Stimulated activated CD4-positive, alpha-beta T cell treated with anti-CD3 and anti-CD28 coated beads, Interleukin-15, amount 100 ng/mL, for 1 hour (primary cell): ENCODE measurements at places on chromosomes 2 and 18.

GRCh38 chr2:235852526-235852920, 315.7 kb downstream of the GBX2 start:
- DNase-seq = no peak

GRCh38 chr2:233025706-233026105, 6.8 kb upstream of the NEU2 start:
- no peak for DNase-seq

- no peak for DNase-seq
Observed at GRCh38 chr2:149442346-149442745, 112.0 kb downstream of the LYPD6 start.

DNA sequence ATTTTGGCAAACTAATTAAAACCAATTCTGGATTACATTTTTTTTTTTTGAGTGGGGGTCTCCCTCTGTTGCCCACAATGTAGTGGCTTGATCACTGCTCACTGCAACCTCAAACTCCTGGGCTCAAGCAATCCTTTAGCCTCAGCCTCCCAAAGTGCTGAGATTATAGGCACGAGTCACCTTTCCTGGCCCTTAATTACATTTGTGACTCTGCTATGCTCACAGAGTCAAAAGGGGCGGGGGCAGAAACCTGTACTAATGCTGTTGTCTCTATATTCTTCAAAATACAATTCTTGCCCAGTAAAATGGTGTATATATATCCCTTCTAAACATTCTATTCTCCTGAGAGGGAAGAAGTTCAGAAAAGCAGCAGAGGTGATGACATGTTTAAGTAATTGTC, 23.2 kb downstream of the PRKD3 start:
- no peak for DNase-seq

DNA sequence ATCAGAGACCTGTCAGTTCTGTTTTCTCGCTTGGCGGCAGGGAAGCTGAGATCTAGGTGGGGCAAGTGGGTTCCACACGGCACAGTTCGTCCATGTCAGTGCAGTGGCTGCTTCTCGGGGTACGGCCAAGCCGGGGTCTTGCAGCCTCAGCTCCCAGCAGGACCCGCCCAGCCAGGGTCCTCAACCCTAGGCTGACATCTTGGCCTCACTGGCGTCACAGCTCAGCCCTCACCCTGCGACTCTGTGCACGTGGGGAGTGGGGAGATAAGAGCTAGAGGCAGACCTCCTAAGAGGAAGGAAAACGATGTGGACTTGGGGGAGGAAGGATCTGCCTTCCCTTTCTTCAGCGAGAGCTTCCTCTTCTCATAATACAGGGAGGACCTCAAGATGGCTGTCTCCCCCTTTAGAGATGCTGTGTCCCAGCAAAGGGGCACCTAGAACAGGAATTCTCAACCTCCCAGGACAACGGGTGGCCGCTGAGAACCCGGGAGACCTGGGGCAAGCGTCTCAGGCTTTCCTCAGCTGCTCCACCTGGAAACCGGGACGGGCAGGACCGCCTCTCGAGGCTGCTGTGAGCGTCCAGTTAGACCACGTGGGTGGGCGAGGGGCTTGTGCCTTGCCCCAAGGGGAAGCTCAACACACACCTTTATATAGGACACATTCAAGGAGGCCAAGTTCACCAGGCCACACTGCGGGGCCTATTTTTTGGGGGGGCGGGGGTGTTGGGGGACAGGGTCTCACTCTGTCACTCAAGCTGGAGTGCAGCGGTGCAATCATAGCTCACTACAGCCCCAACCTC, 23.5 kb upstream of the KLF11 start:
- DNase-seq = no peak

DNA sequence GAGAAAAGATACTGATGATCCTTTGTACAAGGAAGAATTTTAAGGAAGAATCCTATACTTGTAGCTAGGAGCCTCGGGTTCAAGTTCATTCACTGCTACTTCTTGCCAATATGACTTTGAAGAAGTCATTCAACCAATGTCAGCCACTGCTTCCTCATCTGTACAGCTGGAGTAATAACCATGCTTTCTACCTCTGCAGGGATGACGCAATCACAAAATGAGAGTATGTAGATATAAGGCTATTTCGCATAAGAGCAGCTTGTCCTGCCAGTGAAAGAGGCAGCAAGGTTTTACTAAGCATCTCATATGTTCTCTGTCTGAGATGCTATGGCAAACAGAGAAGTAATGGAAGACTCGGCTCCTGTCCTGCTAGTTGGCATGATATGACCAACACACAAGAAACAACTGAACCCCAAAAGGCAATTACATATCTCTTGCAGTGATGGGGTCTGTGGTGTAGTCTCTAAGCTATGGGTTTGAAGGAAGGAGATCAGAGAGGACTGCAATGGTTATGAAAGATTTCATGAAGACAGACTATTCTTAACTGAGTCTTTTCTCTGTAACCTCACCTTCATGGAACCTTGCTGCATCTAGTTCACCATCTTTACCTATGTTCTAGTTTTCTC, 9.2 kb downstream of the AAK1 start:
- no peak for DNase-seq

DNA sequence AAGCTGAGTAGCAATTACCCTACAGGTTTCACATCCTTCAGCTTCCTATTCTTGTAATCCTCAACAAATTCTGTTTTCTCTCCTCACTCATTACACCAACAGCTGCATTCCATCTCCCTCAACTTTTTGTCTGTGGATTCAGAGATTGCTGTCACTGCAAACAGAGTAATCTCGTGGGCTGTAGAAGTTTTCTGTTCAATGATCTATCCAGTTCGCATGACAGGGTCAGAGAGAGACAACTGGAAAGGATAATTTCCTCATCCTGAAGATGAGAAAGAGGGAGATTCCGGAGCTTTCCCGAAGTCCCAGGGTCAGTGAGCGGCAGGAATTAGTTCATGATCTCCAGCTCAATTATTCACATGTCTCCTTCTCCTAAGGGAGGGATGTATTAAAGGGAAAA, 75.7 kb downstream of the MYO5B start:
- no peak for DNase-seq

GRCh38 chr18:80112624-80113248, 3.7 kb downstream of the ADNP2 start:
- DNase-seq = no peak

DNA sequence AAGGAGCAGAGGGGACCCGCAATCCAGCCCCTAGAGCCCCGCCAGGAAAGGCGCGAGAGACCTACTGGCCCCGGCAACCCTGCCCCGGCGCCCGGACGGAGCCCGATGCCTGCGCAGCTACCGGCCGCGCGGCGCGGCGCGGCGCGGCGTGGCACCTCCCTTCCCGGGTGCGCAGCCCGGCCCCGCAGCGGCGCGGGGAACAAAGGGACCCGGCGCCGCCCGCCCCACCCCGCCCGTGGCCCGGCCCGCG, 307 bp downstream of the CDH2 start:
- DNase-seq = no peak

GRCh38 chr2:42663828-42664227, 95.4 kb downstream of the MTA3 start:
- DNase-seq = no peak

DNA sequence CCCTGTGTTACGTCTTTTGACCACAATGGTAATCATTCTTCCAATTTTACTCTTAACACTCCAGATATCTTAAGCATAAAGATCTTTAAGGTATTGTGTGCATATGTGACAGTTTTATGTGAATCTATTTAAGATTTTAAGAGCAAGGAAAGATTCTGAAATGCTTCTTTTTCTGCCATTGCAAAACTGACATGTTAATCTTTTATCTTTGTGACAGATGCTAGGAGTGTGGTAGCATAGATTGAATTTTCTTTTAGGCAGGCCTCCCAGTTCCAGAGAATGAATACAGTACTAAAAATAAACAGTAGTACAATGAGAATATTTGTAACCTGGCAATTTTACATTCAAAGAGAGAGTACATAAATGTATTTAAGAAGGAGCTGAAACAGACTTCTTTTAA, 232.5 kb upstream of the ZSWIM2 start:
- DNase-seq = no peak

- DNase-seq = no peak
Observed at GRCh38 chr2:228378233-228378632, 196.7 kb upstream of the SPHKAP start.

DNA sequence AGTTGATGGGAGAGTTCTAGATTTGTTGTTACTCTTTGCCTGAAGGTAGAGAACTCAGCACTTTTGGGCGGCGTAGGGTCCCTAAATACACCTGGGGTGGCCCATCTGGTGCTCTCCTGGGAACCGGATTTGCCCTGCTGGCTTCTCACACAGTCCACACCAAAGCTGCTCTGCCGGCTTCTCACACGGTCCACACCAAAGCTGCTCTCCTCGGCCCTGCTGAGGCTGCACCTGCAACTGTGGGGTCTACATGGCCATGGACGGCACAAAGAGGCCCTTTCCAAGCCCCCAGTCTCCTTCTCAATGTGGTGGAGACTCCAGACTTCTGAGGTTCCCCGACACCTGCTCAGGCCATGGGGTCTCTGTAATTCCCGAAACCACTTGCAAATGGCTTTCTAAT, 124.8 kb upstream of the GPC1 start:
- DNase-seq = no peak

GRCh38 chr2:127449414-127449813, 31.2 kb downstream of the PROC start:
- no peak for DNase-seq

GRCh38 chr18:45386041-45386655, 229.1 kb upstream of the SLC14A2 start:
- DNase-seq = no peak

DNA sequence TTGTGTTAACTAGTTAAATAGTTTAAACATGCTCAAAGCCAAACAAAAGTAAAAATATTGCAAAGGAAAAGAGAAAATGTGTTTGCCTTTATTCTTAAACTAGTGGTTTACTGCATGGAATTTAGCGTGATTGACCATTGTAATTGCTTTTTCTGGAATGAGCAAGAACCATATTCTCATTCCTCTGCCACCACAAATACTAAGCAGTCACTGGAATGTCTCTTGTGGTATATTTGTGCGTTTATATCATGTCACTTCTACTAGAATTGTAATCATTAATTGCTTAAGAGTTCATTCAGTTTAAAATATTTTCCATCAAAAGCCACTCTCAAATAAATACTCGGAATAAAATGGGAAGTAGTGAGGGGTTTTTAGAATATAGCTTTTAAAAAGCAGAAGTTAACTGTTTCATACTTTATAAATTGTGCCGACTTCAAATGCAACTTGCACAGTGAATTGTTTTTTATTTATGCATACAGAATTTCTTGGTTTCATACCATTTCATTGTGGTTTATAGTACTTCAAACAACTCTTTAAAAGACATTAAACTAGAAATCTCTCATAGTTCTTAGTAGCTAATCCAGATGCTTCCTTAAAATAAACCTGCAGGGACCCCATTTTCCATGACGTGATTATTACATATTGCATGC, 288.1 kb downstream of the EPHA4 start:
- no peak for DNase-seq

DNA sequence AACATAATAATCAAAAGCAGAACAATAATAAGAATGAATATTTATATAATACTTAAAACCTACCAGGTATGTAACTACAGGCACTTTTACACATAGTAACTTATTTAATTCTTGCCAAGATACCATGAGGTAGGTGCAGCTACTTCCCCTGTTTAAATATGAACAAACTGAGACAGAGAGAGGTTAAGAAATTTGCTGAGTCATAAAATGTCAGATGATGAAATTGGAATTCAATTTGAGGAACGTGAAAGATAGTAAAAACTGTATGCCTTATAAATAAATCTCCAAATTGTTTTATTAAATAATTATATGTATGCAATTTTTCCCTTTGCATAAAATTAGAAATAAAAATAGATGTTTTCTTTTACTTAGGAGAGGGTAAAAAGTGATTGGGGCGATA, 1103.3 kb upstream of the NRXN1 start:
- DNase-seq = no peak

DNA sequence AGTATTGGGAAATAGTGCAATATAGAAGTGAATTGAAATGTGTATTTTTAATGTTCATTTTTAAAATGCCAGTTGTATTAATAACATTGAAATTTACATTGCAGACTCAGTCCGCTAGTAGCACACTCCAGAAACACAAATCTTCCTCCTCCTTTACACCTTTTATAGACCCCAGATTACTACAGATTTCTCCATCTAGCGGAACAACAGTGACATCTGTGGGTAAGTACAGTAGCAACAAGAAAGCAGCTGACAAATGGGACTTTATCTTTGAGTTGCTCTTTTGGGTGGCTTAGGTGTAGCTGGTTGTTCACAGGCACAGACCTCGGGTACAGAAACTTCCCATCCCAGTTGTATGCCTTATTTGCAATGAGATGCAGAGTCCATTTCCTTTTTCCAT, 118.2 kb upstream of the IL1R2 start:
- DNase-seq = no peak

GRCh38 chr2:22734373-22735045, 650.5 kb upstream of the KLHL29 start:
- DNase-seq = no peak

- DNase-seq = no peak
Observed at GRCh38 chr2:11866358-11867335, 120.2 kb downstream of the LPIN1 start.

- no peak for DNase-seq
Observed at GRCh38 chr18:48813833-48814489, 136.8 kb downstream of the SMAD7 start.

DNA sequence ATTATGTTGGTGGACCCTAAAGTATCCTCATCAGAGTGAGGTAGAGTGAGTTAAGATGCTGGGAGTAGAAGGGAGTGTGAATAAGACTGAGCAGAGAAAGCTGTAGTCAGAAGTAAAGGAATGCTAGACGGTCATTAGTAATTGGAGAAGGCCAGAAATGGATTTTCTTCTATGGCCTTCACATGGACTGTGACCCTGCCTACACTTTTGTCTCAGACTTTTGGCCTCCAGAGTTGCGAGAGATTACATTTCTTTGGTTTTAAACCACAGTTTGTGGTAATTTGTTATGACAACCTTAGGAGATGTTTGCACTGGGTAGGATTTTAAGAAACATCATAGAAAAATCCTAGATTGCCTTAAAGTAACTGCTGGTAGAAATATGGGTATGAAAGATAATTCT, 1267.7 kb upstream of the TMEFF2 start:
- DNase-seq = no peak

- DNase-seq = no peak
Observed at GRCh38 chr2:207995887-207996286, 29.4 kb downstream of the PLEKHM3 start.

- DNase-seq = no peak
Observed at GRCh38 chr2:232088771-232089170, 127.3 kb downstream of the DIS3L2 start.

- DNase-seq = no peak
Observed at GRCh38 chr2:227370791-227371312, 8.3 kb downstream of the TM4SF20 start.

- no peak for DNase-seq
Observed at GRCh38 chr2:38432820-38433606, 55.9 kb upstream of the ATL2 start.

GRCh38 chr18:9594823-9595596, 19.3 kb downstream of the PPP4R1 start:
- DNase-seq = no peak

DNA sequence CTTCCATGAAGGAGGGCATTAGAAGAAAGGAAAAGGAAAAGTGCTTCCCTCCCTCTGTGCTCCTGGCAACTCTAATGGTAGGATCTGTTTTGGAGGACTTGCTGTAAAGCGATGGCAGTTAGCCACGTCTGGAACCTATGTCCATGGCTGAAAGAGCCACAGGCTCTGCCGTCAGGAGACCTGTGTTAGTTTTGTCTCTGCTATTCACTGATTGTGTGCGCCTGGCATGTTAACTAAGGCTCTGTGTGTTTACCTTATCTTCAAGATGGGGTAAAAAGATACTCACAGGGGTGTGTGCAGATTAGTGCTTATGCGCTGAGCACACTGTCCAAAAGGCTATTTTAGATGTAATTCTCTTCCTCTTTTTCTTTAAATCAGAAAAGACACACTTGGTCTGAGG, 109.8 kb upstream of the LTBP1 start:
- no peak for DNase-seq

- DNase-seq = no peak
Observed at GRCh38 chr2:105756435-105756834, 11.7 kb downstream of the NCK2 start.
